T follicular helper cell (primary cell): ENCODE measurements at places on chromosomes 2 and 18.

DNA sequence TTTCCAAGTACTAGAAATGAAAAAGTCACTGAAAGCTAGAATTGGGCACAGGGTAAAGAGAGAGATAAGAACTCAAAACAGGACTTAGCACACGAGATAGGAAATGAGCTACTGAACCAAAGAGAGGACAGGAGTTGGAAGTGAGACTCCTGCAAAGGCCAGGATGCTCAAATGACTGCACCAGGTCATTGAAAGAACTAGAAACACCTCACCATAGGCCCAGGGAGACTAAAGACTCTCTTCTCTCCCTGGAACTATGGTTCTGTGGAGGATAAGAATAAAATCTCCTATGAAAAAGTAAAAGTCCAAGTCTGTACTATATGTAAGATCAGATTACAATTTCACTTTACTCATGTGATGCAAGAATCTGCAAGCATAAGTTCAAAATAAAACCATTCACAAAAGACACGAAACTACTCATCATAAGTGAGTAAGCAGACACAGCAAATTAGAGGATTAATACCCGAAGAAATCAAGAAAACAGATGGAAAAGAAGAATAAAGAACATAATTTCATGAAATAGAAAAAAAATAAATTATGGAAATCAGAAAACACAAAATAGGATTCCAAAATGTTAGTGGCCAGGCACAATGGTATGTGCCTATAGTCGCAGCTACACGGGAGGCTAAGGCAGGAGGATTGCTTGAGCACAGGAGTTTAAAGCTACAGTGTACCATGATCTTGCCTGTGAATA, 6.5 kb downstream of the NBAS start:
- no peak for DNase-seq

DNA sequence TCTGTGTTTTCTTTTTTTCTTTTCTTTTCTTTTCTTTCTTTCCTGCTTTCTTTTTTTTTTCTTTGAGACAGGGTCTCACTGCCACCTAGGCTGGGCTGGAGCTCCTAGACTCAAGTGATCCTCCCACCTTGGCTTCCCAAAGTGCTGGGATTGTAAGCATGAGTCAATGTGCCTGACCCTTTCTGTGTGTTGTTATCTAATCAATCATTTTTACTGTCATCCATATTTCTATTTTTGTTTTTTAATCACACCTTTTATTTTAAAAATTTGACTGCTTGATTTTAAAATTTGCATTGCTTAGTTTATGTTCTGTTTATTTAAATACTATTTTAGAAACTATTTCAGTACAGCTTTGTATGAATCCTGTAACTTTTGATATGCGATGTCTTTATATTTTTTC, 19.2 kb downstream of the LCLAT1 start:
- no peak for DNase-seq

- no peak for DNase-seq
Measured at GRCh38 chr18:9890196-9890595, 4.4 kb downstream of the TXNDC2 start.

- no peak for DNase-seq
Measured at GRCh38 chr2:106183101-106183696, 10.9 kb downstream of the UXS1 start.

- DNase-seq = no peak
Measured at GRCh38 chr18:9428862-9429661, 46.3 kb upstream of the RALBP1 start.

GRCh38 chr2:98809878-98810587, 79.1 kb upstream of the MGAT4A start:
- no peak for DNase-seq
